AG20443 (cell line): ENCODE measurements at places on chromosomes 4 and X.

GRCh38 chr4:19831644-19832285 is 419.9 kb upstream of the SLIT2 start:
- peak; percentile 43 for DNase-seq

GRCh38 chrX:637660-638481 is 7.3 kb downstream of the SHOX start:
- DNase-seq: no peak

GRCh38 chr4:37872310-37872988 is 18.4 kb upstream of the TBC1D1 start:
- no peak for DNase-seq

- DNase-seq: no peak
Observed at GRCh38 chr4:79915246-79915645, 157.8 kb downstream of the ANTXR2 start.

DNA sequence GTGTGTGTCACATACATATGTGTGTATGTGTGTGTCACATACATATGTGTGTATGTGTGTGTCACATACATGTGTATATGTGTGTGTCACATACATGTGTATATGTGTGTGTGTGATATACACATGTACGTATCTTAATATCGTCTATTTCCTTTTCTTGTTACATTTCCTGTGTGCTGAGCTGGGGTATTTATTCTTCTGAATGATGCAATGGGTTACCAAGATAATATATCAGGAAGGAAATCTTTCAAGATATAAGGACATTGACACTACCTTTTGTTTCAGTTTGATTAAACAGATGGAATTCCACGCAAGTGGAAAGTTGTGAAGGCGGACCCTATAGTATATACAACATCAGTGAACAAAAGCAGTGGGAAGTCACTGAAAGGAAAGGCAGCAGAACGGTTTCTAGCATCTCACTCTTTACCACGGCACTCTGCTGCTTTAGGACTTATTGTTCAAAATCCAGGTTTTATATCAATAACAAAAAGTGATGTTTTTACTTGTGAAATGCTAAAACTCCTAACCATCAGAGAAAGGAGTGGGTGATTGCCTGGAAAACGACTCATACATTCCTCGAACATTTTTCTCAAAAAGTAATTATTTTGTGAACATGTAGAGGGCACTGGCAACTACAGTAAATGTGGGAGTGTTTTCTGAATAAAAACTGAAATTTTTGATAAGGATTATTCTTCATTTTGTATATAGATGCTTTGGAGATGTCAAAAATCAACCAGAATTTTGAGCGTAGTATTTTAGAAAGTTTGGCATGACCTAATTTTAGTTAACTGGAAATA is 43.1 kb upstream of the IL21 start:
- DNase-seq: no peak

DNA sequence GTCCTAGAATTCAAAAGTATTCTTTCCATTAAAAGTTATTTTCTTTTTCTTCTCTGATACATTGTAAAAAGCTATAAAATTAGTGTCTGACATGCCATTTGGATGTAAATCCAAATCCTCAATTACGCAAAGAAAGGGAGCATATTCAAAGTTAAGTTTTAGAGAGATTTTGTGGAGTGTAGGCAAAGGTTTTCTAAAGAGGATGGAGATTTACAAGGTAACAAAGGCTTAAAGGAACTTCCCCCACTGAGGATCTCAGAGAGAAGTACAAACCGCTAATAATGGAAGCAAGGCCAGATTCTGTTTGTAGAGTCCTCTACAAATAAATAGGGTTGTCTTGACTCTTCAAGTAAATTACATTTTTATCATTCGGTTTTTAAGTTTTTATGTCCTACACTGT is 91.0 kb upstream of the MAPK10 start:
- no peak for DNase-seq

DNA sequence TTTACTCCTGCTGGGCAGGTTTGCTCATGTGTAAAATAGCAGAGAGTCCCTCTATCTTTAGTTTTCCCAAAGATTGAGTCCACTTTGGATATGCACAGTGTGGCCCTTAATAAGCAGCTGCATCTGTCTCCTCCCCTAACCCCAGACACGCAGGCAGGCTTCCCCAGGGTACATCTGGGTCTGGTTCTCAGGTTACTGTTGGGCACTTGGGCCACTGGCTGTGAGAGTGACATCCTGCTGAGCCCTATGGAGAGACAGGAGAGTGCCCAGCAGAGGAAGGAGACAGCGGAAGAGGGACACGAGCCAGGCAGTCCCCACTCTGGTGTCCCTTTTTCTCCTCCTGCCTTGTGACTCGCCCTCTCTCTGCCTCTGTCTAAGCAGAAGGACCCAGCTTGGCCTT is 16.0 kb downstream of the XK start:
- no peak for DNase-seq

- no peak for DNase-seq
Observed at GRCh38 chr4:79498282-79498681, 90.3 kb upstream of the GK2 start.

DNA sequence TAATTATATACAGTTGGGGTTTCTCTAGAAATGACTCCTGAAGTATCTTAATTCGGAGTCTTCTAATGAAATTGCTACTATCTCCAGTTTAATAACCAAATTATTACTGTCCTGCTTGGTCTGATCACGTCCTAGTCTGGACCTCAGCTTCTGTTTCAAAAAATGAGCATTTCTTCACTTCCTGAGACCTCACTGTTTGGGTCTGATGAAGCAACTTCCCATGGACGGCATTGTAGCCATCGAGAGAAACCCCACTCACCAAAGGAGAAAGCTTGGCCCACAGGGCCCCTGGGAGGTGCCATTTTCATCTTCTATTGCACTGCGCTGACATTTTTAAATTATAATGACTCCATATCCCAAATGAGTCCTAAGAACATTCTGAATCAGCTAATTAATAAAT is 178.0 kb downstream of the MGST2 start:
- no peak for DNase-seq

DNA sequence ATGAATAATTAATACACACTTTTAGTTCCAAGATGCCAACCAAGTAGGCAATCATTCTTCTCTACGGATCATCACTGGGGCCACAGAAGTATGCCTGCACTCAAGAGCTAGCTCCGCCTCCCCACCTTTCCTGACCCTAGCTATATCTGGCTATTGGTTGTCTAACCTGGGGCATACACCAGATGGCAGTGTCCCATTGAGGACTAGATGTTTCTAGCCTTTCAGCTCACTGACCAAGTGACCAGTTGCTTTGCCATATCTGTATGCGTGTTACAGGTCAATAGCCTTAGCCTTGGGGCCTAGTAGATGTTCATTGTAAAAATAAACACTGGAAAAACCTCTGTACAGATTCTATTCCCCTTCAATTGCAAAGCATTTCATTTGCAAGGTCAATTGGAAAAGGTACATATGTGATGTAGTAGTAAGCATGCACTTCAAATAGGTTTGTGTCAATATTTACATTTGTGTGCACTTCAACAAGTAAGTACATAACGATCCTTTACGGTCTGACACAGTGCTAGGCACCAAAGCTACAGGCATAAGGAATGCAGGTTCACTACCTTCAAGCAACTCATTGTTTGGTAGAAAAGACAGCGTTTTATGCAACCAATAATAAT is 521.7 kb downstream of the PPARGC1A start:
- no peak for DNase-seq

- no peak for DNase-seq
Observed at GRCh38 chr4:82599336-82599735, 37.5 kb upstream of the TMEM150C start.

- no peak for DNase-seq
Observed at GRCh38 chr4:84878546-84878945, 87.9 kb downstream of the WDFY3 start.

DNA sequence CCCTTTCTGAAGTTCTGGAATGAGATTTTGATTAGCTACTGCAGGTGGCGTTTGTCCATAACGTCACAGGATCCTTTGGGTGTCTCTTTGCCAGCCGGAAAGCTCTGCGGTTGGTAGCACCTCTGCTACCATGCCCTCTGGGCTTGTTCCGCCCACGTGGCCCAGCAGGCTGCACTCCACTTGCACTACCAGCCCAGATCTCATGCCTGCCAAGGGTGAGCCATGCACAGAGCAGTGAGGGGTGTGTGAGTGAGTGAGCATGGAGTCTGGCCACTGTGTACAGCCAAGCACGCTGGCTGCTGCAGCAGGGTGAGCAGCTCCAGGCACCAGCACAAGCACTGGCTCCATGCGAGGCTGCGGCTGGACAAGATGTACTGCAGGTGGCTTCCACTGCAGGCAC is 6.6 kb upstream of the HNRNPD start:
- DNase-seq: no peak

- no peak for DNase-seq
Observed at GRCh38 chr4:161717084-161717483, 446.7 kb downstream of the FSTL5 start.

DNA sequence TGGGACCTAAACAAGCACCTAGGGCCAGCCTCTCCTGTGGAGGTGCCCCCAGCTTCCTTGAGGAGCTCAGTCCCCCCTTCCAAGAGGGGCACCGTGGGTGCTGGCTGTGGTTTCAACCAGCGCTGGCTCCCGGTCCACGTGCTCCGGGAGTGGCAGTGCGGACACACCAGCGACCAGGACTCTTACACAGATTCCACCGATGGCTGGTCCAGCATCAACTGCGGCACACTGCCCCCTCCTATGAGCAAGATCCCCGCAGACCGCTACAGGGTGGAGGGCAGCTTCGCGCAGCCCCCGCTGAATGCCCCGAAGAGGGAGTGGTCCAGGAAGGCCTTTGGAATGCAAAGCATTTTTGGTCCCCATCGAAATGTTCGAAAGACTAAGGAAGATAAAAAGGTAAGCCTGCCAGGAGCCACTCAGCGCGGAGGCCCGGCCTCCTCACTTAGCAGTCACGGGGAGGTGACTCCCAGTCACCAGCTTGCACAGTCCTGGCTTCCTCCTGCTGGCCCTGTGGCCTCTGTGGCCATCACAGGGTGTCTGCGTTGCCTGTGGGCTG is 24.9 kb downstream of the RGS12 start:
- DNase-seq: no peak

DNA sequence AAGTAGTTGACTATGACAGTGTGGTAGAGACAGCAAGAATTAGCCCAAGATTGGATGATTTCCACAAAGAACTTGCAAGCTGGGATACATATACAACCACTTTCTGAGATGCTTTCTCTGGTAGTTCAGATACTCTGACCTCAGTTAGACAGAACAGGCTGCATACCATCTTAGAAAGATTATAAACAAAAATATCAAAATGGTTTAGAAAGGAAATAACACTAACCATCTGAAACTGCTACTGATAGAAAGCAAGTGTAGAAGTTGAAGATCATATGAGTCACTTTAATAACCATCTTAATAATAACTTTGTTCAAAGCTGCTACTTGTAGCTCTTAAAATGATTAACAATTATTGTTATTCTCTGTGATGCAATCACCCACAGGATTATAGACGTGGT is 255.4 kb upstream of the TTC29 start:
- DNase-seq: no peak

DNA sequence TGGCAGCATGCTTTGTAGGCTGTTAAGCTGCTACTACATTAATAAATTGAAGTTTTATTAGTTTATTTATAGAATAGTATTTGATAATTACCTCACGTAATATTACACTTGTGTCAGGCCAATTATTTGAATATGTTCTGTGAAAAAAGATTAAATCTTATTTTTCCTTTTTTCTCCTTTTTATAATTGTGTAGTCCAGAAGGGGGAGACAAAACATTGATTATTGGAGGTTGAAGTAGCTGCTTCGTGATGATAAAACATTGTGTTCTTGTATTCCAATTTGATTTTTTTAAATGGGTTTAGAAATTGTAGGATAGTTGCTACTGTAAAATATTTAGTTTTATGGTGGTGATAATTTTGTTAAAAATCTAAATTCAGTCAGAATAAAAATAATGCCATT is 85.7 kb downstream of the DIAPH2 start:
- DNase-seq: peak; percentile 7

- DNase-seq: no peak
Observed at GRCh38 chr4:121773883-121774282, 8.9 kb upstream of the SMIM43 start.

DNA sequence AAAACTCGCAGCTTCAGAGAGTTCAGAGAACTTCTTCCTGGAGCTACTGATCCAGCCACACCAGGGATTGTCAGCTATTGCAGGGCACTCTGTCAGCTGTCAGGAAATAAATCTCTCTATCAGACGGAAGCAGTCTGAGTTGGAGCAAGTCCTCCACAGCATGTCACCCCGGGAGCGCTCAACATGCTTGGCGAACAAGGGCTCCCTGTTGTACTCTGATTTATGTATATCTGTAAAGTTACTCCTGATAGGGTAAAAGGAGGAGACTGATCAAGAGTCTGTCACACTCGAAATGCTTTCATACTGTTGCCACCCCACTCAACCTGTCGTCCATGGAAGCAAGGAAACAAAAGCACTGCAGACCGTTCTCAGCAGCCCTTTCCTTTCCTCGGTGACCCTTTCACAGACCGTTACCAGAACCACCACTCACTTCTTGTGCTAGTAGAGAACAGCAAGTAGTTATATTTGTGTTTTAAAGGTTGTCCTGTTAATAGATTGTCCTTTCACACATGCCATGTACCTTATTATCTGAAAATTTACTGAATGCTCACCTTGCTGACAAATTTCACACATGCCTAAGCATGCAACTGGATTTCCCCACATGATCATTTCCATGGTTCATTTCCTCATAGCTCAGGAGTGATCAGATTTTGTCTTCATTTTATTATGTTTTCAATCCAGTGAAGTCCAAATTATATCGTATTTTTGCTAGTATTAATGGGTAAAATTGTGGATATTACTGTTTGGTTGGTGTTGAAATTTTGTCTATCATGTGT is 2108.9 kb upstream of the TENM3 start:
- DNase-seq: no peak

GRCh38 chr4:23828779-23829178 is 61.1 kb downstream of the PPARGC1A start:
- no peak for DNase-seq

- DNase-seq: no peak
Observed at GRCh38 chr4:1299301-1299860, 9.7 kb downstream of the MAEA start.

DNA sequence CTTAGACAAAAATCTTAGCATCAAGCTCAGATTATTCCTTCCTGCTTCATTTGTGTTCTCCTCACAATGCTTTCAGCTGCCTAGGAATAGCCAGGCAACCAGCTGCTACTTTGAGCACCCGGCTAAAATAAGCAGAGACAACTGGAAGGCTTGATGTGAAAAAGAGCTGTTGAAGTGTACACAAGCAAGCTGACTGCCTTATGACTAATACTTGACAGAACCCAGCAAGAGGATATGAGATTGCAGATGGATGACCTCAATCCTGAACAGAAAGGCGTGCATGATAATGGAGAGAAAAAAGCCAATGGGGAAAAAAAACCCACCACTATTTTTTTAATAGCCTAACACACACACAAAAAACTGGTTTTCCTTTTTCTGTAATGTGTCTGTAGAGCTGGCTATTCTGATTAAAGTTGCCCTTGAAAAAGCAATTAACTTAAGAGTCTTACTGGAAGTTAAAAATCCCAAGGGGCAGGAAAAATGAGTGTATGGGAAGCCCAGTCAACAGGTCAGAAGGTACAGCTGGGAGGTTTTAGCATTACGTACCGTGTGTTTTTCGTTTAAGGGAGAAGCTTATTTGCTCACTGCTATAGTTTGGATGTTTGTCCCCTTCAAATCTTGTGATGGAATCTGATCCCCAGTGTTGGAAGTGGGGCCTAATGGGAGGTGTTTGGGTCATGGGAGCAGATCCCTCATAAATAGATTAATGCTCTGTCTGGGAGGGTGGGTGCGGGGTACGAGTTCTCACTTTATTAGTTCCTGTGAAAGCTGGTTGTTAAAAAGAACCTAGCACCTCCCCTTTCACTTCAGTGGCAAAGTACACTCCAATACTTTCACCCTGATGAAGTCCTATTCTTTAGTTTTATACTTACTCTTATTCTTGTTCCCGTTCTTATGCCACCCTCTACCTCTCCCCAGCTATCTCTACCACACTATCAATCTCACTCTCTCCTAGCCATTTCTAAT is 37.1 kb upstream of the HERC6 start:
- peak; percentile 84 for DNase-seq
